Renal cortical epithelial cell (primary cell): ENCODE measurements at places on chromosomes 3 and 15. TPM values are rescaled to one million over a fixed set of nuclear protein-coding genes. Genes with fewer than 3 reads are reported as not detected.

DNA sequence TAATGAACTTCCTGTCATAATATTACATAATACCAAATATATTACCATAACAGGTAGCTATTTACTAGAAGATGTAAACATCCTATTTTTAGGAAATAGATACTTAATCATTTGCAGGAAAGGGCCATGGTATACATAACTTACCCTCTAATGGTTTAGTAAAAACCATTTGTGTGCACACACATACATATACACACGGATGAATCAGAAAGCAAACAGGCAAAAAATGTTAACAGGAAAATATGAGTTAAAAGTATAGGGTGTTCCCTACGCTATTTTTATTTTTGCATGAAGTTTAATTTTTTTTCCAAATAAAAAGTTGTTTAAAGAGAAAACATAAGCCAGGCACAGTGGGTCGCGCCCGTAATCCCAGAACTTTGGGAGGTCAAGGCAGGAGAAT lies 34.6 kb downstream of the FAM174B start:
- DNase-seq = no peak

DNA sequence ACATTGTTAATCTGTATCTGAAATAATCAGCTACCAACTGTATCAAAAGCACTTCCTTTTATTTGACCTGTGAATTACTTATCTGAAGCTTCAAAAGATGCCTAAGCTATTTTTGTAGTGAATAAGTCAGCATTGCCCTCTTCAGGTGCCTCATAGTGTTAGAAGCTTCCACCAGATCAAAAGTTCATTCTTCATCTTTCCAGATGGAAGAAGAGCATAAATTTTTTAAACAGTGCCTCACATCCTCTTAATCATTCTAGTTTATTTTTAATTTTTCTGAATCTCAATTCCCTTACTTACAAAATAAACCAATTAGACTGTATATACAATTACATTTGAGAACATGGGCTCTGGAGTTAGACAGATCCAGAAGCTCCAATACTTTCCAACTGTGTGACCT lies 65.0 kb downstream of the MYO5A start:
- peak; percentile 33 for DNase-seq

- peak; percentile 88 for DNase-seq
Observed at GRCh38 chr15:100341750-100342560, at the start of gene ADAMTS17. ADAMTS17 (minus strand) TSS chr15:100341975; CDS start chr15:100341899, 76 bp downstream.

The SPATA12 gene
- total RNA-seq = 0.10 TPM in 1 of 2 replicates, not detected in the other

GRCh38 chr3:129398803-129399144 lies 29.7 kb downstream of the EFCAB12 start:
- DNase-seq = no peak
